ENCODE measurements at places on chromosomes 4 and X. TPM values are rescaled to one million over a fixed set of nuclear protein-coding genes. Genes with fewer than 3 reads are reported as not detected.

Gene PCDH19
- 0.24 TPM for total RNA-seq

Gene ACSL4
- 15.5 TPM for total RNA-seq

Gene NRK
- total RNA-seq: not detected

Gene RBM3
- total RNA-seq: 362 TPM

Gene PITX2
- 0.76 TPM for total RNA-seq

Gene GRIA2
- not detected for total RNA-seq

Gene MAGEH1
- total RNA-seq: 6.5 TPM

Gene LAGE3
- 64.7 TPM for total RNA-seq

Gene DMRTC1B
- total RNA-seq: not detected

Gene SASH3
- not detected for total RNA-seq

Gene FGG
- 8.0 TPM for total RNA-seq

Gene MEPE
- total RNA-seq: not detected
